ENCODE measurements at places on chromosomes 1 and 21.
A peak's percentile ranks its signal among the peaks of the same experiment; 100 is the strongest.

- no peak for DNase-seq
These were observed 85.3 kb downstream of the PLXNA2 start for GRCh38 chr1:208158640-208159554.

GRCh38 chr21:26131554-26131953 lies 39.0 kb downstream of the APP start:
- no peak for DNase-seq

GRCh38 chr1:223558512-223558911 lies 107.0 kb downstream of the CAPN8 start:
- DNase-seq, result no peak

GRCh38 chr1:230708631-230709580 lies 5.0 kb downstream of the AGT start:
- no peak for DNase-seq

- no peak for DNase-seq
These were observed 165.3 kb downstream of the GALNT2 start for GRCh38 chr1:230232371-230232771.

- DNase-seq, result no peak
These were observed 312.0 kb upstream of the TMPRSS15 start for GRCh38 chr21:18715606-18716005.

DNA sequence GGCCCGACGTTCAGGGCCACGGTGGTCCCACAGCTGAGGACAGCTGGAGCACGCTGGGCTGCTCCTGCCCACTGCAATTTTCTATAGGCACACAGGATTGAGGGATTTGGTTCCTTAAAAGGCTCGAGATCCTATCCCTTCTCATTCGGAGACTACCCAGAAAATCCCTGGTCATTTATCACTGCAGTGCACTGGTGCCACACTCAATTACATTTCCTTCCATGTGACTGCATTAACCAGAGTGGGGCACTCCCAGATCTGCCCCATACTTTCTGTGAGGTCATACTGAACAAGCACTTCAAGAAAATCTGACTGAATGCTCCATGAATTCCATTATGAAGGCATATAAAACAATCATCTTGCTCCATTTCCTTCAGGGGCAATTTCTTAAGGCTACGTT lies 49.8 kb upstream of the KCNE1 start:
- no peak for DNase-seq

DNA sequence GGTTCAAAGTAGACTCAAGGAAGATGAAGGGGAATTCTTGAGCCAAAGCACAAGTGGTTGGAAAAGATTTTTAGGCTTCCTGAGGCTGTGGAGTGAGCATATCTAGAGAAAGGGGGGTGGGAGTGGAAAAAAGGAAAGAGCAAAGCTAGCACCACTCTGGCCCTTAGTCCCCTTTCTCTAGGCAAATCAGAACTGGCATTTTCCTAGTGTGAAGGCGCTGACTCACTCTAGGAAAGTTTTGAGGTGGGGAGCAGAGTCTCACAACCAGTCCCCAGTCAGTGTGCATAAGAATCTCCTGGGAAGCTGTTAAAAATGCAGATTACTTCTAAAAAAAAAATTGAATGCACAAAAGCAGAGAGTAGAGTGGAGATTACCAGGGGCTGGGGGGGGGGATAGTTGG lies 3.4 kb upstream of the GPR89B start:
- DNase-seq, result no peak

GRCh38 chr1:245969283-245969682 lies 537.8 kb downstream of the SMYD3 start:
- peak; percentile 53 for DNase-seq

- no peak for DNase-seq
These were observed 243.1 kb downstream of the S1PR1 start for GRCh38 chr1:101479945-101480344.

DNA sequence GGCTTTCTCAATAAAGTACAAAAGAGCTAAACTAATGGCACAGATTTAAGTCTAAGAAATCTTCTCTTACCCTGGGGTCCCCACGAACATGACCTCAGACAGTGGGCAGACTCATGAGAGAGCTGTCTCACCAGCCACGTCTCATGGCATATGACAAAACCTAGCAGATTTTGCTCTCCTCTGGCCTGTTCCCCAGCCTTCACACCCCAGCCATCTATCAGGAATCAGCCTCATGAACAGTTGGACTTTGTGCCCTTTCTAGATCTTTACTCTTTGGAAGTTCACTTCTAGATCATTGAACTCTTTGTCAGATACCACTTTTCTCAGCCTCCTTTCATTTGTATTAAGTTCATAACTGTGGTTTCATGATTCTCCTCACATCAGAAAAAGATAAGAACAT lies 14.2 kb upstream of the HSD3B1 start:
- DNase-seq, result no peak

DNA sequence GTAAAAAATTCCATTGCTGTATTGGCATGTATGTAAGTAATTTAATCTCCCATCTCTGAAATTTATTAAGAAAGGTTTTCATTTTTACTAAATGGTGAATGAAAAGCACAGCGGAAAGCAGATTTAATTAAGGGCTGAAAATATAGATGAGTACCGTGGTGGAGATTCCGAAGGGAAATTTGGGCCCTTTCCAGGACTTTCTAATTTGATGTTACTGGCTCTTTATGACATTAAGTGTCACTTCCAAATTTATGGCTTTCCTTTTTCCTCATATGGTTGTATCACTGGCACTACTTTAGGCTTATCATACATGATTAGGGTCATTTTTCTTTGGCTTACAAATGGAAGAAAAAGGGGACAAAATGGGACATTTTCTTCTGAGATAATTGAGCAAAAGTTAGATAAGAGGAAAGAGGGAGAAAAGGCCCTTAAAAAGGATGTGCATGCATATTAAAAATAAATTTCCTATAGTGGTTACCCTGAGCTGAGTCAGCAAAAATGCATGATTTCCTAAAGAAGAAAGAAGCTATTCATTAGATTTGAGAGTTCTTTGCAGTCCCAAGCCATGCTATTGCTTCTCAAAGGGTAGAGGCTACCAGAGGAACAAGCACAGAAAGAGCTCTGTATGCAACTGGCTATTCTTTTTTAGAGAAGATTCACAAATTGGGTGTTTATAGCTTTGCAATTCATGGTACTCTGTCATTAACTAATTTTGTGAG lies 74.9 kb upstream of the CNIH3 start:
- no peak for DNase-seq

GRCh38 chr1:38476850-38477178 lies 382.8 kb downstream of the RRAGC start:
- DNase-seq, result no peak

- DNase-seq, result no peak
These were observed 23.0 kb upstream of the CAMK1G start for GRCh38 chr1:209560529-209560928.

- peak; percentile 66 for DNase-seq
These were observed 103.9 kb downstream of the EBNA1BP2 start for GRCh38 chr1:43067977-43068751.

- no peak for DNase-seq
These were observed 40.2 kb upstream of the PBX1 start for GRCh38 chr1:164518692-164519332.

GRCh38 chr21:44710294-44710665 lies 1.1 kb downstream of the TSPEAR start:
- DNase-seq, result no peak

DNA sequence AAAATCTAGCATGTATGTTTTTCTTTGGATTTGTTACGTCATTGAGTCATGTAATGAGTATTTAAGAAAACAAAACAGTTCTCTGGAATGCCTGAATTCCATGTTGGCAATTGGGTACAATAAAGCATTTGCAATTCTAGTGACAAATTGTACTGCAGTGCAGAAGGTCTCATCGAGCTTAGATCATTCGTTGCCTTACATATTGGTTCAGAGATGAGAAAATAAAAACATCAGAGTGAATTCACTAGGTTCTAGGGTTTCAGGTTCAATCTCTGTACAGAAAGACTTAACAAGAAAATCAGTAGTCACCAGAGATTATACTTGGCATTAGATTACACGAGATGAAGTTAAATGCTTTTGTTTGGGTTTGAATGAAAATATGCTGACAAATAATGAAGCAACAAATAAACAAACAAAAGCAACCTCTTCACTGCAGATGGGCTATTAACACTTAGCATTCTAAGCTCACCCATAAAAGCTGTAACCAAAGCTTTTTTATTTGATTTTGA lies 124.7 kb downstream of the RYR2 start:
- no peak for DNase-seq

DNA sequence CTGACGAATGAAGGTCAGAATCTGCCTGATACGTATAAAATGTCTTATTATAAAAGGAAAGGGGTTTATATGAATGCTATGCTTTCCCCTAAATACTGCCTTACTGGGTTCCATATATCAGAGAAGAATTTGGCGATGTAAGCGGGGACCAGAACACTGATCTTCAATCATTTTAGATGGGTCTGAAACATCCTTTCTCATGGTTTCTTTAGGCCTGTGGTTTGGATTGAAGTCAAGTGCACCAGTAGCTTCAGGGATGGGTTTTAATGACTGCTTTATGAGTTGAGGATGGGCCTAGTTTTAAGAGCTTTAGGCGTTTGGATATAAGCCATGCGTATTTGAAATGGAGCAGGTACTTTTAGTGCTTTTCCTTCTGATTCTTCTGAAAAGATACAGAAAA lies 6.9 kb downstream of the FMN2 start:
- no peak for DNase-seq

- no peak for DNase-seq
These were observed 47.7 kb downstream of the PARP1 start for GRCh38 chr1:226360106-226360746.

GRCh38 chr1:24928689-24929397 lies 1.2 kb downstream of the RUNX3 start:
- no peak for DNase-seq

GRCh38 chr21:45942755-45943629 lies 38.6 kb upstream of the COL6A1 start:
- no peak for DNase-seq

DNA sequence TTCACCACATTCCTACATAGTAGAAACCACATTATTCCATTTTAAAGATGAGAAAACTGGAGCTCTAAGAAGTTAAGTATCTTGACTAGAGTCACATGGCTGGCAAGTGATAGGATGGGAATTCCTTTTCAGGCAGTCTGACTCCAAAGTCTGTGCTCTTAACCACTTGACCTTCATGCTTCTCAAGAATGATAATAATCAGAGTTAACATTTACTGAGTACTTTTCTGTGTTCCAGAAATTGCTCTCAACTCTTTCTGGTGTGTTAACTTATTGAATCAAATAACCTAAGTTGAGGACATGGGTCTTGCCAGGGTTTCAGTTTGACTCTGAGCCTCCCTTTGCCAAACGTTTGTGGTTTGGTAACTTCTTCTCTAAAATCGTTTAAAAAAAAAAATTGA lies 169.4 kb downstream of the RASAL2 start:
- no peak for DNase-seq

- DNase-seq, result peak; percentile 57
These were observed 21.9 kb upstream of the MORC3 start for GRCh38 chr21:36297938-36298572.

DNA sequence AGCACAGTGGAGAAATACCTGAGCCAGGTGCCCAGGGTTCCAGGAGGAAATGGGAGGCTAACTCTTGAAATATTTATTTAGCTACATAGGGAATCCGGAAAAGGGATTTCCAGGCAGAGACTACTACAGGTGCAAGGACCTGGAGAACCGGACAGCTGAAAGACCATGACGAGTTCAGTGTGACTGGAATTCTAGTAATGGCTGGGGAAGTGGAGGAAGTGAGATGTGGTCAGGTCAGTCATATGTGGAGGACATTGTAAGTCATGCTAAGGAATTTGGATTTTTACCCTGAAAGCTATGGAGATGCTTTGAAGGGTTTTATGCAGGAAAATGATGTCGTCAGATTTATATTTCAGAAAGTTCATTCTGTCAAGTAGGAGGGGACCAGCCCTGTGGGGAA lies 1.8 kb downstream of the CAP1 start:
- DNase-seq, result no peak

DNA sequence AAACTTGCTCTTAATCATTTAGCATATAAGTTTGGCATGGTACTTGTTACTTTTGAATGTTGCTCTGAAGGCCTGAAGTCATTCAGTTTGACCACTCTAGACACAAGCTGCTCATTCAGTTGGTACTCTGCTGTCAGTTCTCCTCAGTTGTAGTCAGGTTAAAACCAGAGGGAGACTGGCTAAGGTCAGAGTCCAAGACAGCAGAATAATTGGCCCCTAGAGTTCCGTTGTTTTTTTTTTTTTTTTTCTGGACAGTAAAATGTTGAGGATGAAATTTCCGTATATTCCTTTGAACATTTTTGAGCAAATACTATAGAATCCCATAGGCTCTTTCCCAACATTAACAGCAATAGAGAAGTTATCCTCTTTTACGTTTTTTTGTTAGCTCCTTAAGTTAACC lies 9.4 kb downstream of the ZBTB40 start:
- DNase-seq, result no peak

- no peak for DNase-seq
These were observed 36.0 kb downstream of the OVAAL start for GRCh38 chr1:180594723-180595122.

GRCh38 chr1:100710906-100711682 lies 8.4 kb upstream of the VCAM1 start:
- DNase-seq, result no peak

- DNase-seq, result no peak
These were observed 2.5 kb upstream of the ZNF683 start for GRCh38 chr1:26375081-26375480.

DNA sequence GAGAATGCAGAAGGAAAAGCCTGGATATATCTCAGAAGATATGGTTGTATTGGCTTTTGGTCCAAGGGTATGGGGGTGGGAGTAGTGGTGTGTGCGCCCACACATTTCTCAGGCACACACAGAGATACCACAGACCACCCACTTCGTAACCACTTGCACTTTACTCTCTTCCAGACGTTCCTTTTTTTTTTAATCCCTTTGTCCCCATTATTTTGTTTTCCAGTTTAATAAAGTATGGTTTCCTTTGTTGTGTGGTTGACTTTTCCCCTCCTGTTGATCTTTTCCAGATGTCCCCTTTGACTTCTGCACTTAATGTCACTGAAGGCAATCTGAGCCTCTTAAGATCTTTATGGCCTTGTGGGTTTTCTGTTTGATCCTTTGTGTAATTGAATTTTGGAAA lies 10.5 kb upstream of the TARS2 start:
- DNase-seq, result no peak

GRCh38 chr1:180793451-180793850 lies 119.2 kb upstream of the KIAA1614 start:
- no peak for DNase-seq

- no peak for DNase-seq
These were observed 87.8 kb downstream of the NMNAT2 start for GRCh38 chr1:183330335-183330734.

DNA sequence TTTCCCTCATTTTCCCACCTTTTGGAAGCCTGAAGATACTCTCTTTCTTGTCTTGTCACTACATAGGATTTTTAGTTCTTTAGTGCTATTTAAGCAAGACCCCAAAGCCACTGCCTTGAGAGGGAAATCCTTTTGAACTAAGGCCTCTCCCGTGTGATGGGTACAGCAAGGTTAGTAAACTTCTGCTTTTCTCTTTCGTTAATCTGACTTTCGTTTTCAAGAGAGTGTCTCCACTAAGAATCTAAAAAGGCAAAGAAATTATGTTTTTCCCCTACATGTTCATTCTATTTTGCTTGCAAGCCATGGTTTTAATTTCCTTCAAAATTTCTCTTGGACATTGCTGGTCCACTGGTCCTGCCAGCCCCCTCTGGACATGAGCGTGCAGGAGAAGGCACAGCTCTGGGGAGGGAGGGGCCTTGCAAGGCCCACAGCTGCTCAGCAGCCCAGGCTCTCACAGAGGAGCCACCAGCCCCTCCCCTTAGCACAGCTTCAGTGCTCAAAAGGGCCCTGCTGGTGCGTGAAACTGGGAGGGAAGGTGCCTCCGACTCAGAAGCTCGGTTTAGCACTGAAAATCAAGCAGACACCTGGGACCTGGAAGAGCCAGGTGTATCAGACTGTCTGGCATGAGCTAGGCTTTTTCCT lies 210.9 kb upstream of the GALNT2 start:
- DNase-seq, result no peak

Measured in femur (tissue), 1 donor.